ENCODE measurements at places on chromosomes 1 and 21. TPM values are rescaled to one million over a fixed set of nuclear protein-coding genes. Genes with fewer than 3 reads are reported as not detected.

Gene UTS2
- total RNA-seq = 5.3 TPM

DNA sequence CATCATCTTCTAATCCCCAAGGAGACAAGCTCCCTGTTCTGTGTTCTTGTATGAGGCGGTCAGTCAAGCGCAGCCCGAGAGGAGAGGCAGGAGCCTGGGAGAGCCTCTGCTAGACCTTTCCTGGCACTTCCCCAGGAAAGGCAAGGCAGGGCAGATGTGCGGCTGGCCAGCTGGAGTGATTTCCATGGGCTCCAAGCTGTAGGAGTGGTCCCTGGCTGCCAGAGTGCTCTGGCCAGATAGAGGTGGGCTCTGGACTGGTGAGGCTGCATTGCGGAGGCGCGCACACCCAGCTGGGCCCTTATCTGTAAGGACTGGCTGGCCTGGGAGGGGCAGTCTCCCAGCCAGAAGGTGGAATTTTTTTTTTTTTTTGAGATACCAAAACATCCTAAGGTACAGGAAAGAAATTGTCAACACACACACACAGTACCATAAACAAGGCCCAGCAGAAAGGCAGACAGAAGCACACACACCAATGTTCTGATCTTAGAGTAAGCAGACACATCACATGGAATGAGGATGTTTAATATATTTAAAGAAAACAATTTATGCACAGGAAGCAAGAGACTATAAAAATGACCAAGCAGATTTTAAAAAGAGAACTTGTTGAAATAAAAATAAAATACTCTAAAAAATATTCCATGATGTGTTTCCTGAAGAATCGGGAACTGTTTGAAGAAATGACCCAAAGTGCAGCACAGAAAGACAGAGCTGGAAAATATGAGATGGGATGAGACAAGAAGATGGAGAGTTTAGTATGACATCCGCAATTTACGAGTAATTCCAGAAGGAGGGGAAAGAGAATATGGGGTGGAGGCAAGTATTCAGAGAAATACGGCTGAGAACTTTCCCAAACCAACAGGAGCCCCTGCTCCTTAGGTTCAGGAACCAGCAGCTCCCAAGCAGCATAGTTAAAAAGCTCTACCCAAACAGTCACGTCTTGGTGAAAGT is 13.4 kb downstream of the IBA57 start:
- no peak for DNase-seq

DNA sequence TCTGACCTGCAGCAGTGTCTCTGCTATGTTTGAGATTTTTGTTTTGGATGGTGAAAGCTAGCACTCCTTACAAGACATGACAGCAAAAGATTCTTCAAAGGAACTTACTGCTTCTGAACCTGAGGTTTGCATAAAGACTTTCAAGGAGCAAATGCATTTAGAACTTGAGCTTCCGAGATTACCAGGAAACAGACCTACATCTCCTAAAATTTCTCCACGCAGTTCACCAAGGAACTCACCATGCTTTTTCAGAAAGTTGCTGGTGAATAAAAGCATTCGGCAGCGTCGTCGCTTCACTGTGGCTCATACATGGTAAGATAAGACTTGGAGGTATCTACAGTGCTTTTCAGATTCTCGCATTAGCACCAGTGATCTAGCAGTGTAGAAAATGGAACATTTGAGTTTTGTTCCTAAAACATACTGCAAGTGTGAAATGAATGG is 200.2 kb downstream of the PDE4B start:
- no peak for DNase-seq

- no peak for DNase-seq
Observed at GRCh38 chr1:240134596-240134995, 42.9 kb downstream of the FMN2 start.

- no peak for DNase-seq
Observed at GRCh38 chr1:196142111-196142640, 466.1 kb downstream of the KCNT2 start.

DNA sequence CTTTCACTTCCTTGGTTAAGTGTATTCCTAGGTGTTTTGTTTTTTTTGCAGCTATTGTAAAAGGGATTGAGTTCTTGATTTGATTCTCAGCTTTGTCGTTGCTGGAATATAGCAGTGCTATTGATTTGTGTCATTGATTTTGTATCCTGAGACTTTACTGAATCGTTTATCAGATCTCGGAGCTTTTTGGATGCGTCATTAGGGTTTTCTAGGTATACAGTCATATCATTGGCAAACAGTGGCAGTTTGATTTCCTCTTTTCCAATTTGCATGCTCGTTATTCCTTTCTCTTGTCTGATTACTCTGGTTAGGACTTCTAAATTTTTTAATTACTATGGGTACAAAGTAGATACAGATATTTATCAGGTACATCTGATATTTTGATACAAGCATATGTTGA is 75.4 kb downstream of the SLC35A3 start:
- DNase-seq = no peak

GRCh38 chr1:241240069-241240468 is 116.9 kb downstream of the RGS7 start:
- no peak for DNase-seq
